Caco-2 (cell line): ENCODE measurements at places on chromosomes 11 and 22. TPM values are rescaled to one million over a fixed set of nuclear protein-coding genes. Genes with fewer than 3 reads are reported as not detected.

- DNase-seq, result no peak
Measured at GRCh38 chr11:119506436-119506835, 83.5 kb upstream of the THY1 start.

GRCh38 chr22:36079041-36079440, 50.4 kb upstream of the RBFOX2 start:
- no peak for DNase-seq

GRCh38 chr22:26291940-26292666, 122.8 kb downstream of the SEZ6L start:
- no peak for DNase-seq

DNA sequence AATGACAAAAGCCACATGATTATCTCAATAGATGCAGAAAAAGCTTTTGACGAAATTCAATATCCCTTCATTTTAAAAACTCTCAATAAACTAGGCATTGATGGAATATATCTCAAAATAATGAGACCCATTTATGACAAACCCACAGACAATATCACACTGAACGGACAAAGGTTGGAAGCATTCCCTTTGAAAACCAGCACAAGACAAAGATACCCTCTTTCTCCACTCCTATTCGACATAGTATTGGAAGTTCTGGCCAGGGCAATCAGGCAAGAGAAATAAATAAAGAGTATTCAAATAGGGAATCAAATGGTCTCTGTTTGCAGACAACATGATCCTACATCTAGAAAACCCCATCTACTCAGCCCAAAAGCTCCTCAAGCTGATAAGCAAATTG, 52.0 kb downstream of the CASP12 start:
- DNase-seq, result no peak

DNA sequence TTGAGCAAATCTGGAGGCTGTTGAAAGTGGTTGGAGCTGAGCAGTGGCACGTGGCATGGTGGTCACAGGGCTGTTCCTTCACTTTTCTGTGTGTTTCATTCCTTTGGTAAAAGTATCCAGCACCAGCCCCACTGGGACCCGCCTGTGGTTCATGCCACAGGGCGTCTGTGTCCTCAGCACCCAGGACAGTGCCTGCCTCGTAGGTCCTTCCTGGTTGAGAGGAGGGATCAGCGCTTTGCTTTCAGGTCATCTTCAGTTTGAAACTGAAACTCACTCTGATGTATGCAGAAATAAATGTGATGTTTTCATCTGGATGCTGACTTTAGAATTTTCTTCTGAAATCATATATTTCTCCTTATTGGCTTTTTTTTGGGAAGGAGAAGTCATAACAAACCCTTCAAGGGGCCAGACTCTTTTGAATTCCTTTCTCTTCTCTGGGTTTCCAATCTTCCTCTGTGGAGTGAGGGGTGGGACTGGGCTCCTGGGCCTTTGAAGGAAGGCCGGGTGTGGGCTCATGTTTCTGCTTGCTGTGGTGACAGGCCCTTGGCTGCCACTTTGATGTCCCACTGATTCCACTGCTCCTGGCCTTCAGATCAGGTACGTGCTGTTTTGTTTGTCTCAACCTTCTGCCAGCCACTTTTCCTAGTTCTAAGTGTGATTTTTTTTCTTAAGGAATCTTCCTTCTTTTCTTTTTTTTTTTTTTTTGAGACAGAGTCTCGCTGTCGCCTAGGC, 26.2 kb downstream of the TBC1D22A start:
- peak; percentile 7 for DNase-seq

DNA sequence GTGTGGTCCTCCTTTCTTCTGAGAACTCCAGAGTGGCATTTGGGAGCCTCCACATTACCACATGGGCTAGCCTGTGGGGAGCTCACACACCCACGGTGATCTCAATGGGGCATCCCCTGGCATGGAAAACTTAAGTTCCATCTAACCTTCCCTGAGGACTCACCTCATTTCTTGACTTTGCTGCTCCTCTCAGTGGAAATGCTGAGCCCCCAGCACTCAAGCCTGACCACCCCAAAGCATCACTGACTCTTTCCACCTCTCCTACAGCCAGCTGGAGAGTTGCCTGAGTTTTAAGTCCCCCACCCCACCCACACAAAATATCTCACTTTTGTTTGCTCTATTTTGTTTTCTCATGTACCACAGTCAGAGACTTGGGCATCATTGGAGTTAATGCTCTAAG, 23.8 kb upstream of the PARVA start:
- DNase-seq, result no peak

DNA sequence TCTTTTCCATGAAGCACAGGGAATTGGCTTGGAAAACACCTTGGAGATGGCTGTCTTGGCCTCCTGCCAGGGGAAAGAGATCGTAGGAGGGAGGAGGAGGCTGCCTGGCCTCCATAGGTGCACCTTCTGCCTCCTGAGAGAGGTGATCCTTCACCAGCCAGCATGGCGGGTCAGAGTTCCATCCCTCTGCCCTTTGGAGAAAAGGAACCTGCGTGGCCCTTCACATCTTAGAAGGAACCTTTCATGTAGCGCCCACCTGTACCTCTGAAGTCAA, 58.2 kb upstream of the DRD2 start:
- DNase-seq, result no peak

Gene GNAZ
- total RNA-seq, result 0.48 and 0.95 TPM in 2 replicates

DNA sequence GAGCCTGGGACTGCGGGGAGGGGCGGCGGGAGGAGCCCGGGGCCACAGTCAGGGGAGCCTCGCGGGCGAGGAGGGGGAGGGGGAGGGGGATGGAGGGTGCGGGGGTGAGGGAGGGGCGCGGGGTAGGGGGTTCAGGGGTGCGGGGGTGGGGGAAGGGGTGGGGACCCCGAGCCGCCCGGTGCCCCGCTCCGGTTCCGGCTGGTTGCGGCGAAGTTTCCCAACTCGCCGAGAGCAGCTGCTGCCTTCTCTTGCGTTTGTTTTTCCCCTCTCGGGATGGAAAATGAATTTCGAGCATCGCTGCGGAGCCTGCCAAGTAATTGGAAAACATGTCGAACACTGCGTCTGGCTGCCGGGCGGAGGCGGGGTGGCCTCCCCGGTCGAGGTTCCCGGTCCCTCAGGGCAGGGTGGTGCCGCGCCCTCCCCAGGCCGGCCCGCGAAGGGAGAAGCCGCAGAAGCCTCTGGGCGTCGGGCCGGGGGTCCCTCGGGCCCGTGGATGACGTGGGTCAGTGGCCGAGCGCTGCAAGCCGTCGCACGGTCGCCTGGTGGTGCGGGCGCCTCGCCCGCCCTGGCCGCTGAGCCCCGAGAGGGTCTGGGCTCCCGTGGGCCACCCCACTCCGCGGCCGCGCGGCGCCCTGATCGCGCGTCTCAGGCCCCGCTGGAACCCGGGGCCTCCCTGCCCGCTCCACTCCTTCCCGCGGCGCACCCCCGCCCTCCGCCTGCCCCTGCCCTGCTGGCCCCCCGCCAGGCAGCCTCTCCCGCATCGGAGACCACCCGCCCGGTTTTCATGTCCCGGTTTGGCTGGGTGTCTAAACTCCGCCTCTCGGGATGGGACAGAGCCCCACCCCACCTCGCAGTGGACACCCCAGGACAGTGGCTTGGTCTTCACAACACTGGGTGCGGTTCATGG, 12.1 kb downstream of the SPATA19 start:
- no peak for DNase-seq

DNA sequence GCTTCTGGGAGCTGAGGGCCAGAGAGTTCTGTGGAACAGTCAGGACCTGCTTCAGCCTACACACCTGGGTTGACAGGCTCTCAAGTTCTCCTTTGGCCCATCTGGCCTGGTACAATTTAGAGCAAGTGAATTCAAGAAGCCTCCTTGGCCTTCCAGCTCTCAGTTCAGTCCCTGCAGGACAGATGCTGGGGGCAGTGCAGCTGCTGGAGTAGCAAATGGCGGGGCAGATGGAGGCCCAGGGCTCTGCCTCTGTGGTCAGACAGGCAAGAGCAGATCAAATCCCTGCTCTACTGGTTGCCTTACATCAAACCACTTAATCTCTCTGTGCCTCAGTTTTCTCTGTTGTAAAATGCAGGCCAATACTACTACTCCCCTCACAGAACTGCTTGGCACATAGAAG, 8.7 kb upstream of the KCNK7 start:
- DNase-seq, result no peak

DNA sequence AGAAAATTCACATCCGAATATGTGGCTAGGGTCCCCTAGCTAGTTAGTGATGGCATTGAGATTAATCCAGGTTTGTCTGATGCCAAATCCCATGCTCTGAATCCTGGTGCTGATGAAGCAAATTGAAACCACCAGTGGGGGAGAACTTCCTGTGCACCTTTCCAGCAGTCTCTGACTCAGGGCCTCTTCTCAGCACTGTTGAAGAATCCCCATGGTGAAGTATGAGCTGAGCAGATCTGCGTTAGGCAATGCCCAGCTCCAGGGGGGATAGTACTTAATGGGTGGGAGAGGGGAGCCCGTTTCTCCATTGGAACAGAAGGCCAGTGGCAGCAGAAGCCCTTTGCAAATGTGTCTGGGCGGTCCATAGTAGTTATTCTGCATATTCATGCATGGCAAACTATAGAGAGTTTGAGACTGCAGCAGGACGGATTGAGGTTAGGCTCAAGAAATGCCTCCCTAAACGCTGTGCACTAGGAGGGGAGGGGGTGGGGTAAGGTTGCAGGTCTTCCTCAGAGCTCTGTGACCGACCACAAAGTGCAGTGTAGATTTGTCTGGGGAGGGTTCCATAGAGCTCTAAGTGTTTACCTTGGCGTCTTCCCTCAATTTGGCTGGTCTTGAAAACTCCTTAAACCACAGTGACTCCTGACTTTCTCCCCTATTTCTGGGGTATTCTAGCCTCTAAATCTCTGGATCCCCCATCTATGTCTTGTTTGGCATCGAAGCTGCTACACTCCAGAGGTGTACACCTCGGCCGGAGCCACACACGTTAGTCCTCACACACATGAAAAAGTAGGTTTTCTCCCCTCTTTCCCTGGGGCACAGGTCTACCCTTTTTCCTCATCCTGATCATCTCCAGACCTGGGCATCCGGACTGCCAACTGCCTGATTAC, 4.8 kb downstream of the POU2F3 start:
- no peak for DNase-seq

DNA sequence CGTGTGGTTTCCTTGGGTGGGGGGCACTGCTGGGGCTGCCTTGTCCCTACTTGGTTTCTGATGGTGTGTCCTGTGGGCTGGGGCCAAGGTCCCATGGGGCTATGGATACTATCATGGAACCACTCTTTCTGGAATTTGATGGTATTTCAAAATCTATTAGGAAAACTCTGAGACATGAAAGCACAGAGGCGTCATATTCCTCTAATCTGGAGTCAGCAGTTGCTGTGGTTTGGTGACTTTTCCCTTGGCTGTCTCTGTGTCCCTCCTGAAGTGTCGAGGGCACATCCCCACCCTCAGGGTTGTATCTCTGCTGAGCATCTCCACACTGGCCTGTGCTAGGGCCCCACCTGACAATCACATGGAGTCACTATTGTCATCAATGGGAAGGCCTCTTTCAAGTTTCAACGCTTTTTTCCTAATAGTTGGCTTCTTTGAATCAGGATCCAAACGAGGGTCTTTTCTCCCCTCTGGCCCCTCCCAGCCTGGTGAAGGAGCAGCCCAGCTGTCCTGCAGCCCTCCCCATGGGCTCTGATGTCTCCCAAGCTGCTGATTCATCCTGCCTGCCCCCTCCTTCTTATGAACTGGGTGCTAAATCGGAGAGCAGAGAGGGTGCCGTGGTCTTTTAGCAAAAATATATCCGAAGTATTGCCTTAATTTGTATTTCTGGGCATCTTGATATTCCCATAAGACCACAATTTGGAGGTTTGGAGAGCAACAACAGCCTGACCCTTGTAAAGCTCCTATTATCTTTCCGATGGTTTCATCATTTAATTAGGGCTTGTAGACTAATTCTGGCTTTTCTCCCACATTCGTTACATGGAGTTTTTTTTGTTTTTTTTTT, 38.5 kb downstream of the MED15 start:
- no peak for DNase-seq

Gene TYR
- total RNA-seq, result not detected in 2 replicates

Gene MMP27
- not detected in 2 replicates for total RNA-seq

DNA sequence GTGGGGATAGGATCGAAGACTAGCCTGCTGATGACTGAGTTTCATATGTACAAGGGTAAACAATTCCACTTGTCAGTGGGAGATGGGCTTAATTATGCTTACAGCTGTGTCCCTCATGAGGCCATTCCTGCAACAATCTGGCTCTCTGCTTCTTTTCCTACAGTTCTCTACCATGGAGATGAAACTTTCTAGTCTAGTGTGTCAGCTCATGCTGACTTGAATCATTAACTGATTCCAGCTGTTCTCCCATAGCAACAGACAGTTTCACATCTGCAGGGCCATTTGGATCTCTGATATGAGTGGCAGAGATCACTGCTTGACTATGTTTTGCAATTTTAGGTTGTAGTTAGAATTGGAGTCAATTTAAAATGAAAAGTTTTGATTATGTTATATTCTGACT, 1251.7 kb upstream of the RAG2 start:
- no peak for DNase-seq

DNA sequence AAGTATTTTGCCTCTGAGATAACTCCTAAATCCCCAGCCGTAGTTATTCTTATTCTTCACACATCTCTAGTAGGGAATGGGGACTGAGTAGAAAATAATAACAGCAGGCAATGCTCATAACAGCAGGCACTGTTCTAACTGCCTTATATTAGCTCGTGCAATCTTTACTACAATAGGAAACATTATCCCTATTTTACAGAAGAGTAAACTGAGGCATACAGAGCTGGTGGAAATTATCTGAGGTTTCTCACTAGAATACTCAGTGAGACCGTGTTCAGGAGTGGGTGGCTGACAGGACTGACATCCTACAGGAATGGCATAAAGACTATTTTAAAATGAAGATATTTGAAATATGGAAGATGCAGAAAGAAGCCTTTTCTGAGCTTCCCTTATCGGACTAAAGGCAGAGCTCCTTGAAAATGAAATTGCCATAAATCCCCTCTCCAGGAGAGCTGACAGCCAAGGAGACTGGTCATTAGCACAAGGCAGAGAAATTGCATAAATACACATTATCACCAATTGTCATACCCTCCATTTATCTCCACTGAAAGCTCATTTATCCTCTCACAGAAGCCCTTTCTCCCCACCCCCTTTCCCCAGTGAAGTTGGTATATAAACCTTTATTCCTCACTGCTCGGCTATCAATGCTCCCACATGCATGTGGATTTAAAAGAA, 93.9 kb downstream of the RASSF10 start:
- DNase-seq, result no peak

Gene TMPRSS4
- 83.2 and 86.4 TPM in 2 replicates for total RNA-seq

DNA sequence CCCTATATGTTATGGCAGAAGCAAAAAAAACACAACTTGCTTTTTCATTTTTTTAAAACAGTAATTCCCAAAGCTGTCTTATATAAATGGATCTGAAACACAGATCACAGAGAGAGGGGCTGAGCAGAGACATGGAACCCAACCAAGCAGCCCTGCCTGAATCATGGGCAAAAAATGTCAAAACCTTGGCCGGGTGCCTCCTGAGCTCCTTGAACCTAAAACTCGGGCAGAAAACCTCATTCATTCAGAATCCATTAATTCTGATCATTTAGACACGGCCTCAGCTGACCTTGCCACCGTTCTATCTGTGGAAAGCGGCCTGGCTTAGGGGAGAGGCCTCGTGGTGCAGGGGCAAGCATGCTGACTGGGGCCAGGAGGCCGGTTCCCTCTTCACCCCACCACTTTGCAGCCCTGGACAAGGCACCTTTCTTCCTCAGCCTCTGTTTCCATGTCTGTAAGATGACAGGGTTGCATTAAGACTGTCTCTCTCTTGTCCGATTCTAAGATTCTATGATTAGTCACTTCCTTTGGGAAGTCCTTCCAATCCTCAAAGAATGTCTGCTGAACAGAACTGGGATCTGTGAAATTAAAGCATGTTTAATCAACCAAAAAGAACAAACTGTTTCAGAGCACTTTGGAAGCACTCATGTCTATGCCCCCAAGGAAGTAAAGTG, 26.0 kb downstream of the TENM4 start:
- DNase-seq, result no peak

GRCh38 chr11:114159320-114159719, 99.8 kb downstream of the ZBTB16 start:
- DNase-seq, result no peak

Gene KCNQ1
- 0.72 and 1.0 TPM in 2 replicates for total RNA-seq
